Hair follicle dermal papilla cell (primary cell): ENCODE measurements at places on chromosomes 7 and 10. TPM values are rescaled to one million over a fixed set of nuclear protein-coding genes. Genes with fewer than 3 reads are reported as not detected.

NANOS1 gene
- total RNA-seq, result 0.61 and 1.5 TPM in 2 replicates

LOXL4 gene
- total RNA-seq, result 93.3 and 135 TPM in 2 replicates

HSPA12A gene
- 11.3 and 11.8 TPM in 2 replicates for total RNA-seq

CREM gene
- 16.2 and 18.5 TPM in 2 replicates for total RNA-seq

NRCAM gene
- 2.7 and 3.4 TPM in 2 replicates for total RNA-seq
